ENCODE measurements at places on chromosomes 2 and 18.

DNA sequence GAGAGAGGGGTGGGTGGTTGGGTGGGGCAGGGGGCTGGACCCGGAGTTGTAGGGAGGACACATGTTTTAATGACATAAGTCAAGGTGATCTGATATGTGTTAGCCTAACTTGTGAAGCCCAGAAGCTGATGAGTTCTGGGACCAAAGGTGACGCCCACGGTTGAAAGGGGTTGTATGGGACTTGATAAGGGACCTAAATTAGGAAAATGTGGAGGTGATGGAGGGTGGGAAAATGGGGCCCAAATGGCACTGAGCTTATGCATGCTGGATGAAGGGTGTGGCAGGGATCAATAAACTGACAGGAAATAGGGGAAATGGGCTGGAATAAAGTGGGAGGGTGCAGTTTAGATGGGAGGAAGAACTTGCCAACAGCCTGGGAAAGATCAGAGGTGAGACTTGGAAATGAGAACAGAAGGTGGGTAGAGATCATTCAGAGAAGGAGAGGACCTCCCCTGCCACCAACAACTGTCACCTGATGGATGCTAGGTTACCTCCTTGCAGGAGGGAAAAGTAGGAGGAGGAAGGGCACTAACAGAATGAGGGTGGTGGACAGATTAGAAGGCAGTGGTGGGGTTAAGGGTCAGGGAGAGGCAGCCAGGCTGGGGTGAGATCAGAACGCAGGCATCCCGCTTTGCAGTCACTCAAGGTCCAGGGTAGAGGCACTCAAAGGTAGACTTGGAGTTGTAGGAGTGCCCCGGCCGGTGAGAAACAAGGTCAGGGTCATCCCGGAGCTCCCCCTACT, 15.3 kb downstream of the WNT10A start:
- DNase-seq: no peak

DNA sequence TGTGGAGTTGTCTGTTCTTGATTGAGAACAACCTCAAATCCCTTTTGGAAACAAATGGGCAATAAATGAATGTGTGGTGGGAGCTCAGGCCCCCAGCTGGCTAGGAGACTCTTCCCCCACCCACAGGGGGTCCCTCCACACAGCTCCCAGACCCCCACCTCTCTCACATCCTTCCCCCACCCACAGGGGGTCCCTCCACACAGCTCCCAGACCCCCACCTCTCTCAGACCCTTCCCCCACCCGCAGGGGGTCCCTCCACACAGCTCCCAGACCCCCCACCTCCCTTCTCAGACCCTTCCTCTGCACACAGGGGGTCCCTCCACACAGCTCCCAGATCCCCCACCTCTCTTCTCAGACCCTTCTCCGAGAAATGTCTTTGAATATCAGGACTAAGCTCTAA, 79.0 kb upstream of the CTDP1 start:
- no peak for DNase-seq

GRCh38 chr2:223396993-223397392, 205.2 kb downstream of the SCG2 start:
- no peak for DNase-seq

- DNase-seq: no peak
Observed at GRCh38 chr2:215000721-215001120, 137.7 kb downstream of the ABCA12 start.

GRCh38 chr18:80191264-80191663, 56.0 kb downstream of the PARD6G start:
- DNase-seq: no peak

GRCh38 chr18:48049757-48050156, 119.3 kb upstream of the SMAD2 start:
- no peak for DNase-seq

DNA sequence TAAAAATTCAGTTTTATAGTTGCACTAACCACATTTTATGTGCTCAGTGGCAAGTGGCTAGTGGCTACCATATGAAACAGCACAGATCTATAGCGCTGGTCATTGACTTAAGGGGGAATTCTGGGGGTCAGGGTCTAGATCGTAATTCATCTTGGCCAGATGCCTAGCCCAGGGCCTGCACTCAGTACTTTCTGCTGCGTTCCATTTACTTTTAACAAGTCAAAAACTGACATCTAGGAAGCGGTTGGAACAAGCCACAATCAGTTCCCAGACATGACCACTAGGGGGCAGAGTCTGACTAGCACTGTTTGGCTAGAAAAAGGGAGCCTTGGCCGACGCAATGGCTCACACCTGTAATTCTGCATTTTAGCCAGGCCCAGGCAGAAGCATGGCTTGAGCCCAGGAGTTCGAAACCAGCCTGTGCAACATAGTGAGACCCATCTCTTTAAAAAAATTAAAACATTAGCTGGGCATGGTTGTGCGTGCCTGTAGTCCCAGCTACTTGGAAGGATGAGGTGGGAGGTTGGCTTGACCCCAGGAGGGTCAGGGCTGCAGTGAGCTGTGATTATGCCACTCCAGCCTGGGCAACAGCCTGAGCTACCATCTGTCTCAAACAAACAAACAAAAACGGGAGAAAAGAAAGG, 9.0 kb upstream of the TMBIM1 start:
- DNase-seq: peak; percentile 12

GRCh38 chr18:23237524-23238151, 102.4 kb downstream of the CABLES1 start:
- DNase-seq: no peak

GRCh38 chr2:26566081-26566375, 75.1 kb downstream of the CIB4 start:
- no peak for DNase-seq

DNA sequence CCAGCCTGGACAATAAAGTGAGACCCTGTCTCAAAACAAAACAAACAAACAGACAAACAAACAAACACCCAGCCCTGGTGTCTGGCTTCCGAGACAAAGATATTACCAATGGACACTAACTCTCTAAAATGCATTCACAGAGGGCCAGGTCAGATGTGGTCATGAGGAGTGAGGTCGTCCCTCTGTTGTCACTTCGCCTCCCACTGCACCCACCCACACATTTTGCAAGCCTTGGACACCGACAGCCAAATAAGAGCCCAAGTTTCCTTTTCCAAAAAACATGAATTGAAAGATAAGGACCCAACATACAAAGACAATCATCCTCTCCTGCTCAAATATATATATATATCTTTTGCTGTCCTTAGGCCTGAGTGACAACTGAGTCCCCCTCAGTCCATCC, 319.9 kb downstream of the TSN start:
- no peak for DNase-seq

- DNase-seq: no peak
Observed at GRCh38 chr2:49296107-49296867, 142.0 kb upstream of the FSHR start.

DNA sequence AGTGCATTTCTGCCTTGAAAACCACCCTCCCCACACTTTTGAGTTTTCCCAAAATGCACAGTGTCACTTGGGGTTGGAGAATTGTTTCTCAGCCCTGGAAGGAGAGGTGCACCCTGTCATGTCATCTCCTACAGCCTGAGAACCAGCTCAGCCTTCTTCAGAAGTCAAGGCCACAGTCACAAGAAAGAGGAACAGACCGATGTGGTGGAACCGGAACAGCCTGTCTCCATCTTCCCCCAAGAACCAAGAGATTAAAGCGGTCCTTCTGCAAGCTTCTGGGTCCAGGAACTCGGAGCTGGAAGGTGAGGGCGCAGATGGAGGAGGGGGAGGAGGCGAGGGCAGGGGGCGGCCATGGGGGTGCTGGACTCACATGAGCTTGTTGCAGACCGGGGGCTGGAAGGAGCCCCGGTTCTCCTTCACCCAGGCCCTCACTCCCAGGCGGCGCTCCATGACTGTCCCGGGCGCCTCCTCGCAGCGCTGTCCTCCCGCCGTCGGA, 248 bp downstream of the HAAO start:
- DNase-seq: no peak

- DNase-seq: no peak
Observed at GRCh38 chr2:193482557-193482956, 1287.8 kb upstream of the TMEFF2 start.

- DNase-seq: no peak
Observed at GRCh38 chr2:218517434-218518206, 50.5 kb downstream of the USP37 start.

- no peak for DNase-seq
Observed at GRCh38 chr18:6724331-6724730, 5.2 kb upstream of the ARHGAP28 start.

DNA sequence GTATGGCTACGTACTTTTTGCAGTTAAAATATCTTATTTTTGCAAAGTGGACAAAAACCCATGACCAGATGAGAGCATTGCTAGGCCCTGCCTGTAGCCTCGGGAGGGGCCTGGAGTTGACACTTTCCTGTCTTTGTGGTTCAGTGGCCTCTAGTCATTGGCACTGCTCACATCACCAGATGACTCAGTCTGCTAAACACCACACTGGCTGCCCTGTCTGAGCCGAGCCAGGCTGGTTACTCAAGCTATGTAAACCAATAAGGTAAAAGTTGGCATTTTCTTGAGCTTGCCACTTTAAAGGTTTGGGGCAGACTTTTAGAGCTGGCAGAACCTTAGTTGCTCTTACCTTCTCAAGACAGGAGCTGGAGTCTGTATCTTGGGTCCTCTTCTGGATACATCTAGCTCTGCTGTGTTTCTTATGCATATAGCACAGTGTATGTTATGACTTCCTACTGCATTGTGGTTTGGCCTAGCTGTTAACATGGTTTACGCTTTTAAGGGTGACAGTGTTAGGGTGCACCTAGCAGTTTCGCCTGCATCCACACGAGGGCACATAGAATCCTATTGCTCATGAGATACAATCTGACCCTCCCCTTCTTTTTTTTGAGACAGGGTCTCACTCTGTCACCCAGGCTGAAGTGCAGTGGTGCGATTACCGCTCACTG, 76.4 kb downstream of the AP1S3 start:
- DNase-seq: no peak

DNA sequence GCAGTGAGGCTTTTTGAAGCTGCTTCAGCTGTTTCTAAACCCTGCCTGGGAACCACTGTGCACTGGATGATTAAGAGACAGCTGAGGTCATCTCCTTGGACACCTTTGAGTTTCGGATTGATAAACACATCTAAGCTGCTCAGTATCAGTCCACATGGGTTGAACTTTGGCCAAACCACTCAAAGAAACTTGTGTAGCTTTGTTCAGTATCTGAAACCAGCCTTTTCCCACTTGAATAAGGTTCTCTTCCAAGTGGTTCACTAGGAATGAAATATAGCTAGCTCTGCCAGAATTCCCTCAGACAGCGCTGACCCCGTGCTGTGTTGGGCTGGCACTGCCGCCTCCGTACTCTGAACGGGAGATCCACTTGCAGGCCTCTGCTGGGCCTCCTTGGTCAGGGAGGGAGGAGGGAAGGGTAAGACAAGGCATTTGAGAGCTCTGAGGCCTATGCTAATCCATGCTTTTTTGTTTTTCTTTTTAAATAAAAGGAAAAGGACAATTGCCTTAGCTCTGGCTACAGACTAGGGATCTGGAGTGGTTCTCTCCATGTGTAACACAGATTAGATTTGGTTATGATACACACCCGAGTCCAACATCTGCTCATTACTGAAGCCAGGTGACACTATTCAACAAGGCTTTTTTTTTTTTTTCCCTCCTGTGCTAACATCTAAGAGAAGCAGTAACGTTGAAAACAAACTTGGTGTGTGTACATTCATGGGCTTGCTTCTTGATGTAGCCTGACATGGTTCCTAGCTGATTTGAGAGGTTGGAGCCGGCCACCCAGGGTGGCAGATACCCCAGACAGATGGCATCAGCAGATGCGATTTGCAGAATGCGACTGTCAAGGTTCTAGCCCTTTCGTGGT, 67.7 kb downstream of the NCK2 start:
- DNase-seq: no peak

- peak; percentile 1 for DNase-seq
Observed at GRCh38 chr2:225334514-225334913, 65.0 kb upstream of the NYAP2 start.

DNA sequence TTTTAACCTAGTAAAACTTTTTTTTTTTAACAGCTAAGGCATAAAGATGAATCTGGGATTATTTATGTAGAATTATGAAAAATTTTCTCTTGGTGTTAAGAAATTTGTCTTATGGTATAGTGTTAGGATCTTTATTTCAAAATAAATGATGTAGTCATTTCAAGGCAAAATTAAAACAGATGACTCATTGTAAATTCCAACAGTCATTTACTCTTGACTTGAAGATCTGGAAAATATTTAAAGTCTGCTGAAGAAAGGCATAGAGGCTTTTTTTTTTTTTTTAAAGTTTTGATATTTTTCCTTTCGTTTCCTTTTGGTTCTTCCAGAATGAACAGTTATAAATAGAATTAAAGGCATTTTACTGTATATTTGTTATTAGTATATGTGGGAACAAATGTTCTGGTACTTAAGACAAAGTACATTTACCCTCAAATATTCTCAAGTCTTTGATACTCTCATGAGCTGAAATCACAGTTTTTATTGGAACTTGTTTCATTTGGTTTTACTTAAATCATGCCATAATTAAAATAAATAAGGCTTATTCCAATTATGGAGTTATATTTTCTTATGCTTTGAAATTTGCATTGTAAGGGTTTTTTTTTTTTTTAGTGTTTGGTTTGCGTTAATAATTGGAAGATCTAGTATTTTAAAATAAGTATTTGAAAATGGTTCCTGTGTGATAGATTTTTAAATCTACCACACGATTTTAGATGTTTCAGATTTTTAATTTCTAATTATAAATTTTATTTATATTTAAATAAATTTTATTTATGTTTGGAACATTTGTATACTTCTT, 29.9 kb downstream of the GLS start:
- DNase-seq: no peak

DNA sequence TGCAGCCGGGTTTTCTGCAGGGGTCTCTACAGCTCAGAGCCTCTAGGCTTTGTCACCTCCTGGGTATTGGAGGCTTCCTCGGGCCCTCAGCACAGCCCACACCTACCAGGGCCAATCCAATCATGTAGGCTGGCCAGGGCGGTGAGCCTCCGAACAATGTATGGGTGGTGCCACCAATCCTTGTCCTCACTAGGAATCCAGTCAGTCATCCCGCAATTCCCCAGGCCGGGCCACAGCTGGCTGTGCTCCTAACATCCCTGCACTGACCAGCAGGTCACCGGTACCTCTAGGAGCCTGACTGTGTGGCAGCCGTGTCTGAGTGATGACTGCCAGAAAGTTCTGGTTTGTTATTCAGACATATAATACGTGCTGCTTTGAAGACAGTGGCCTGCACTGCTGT, 129.4 kb downstream of the SH3RF3 start:
- no peak for DNase-seq
